ENCODE measurements at places on chromosomes 3 and 15.

- DNase-seq: no peak
Measured at GRCh38 chr15:39857132-39857531, 62.9 kb downstream of the GPR176 start.

GRCh38 chr3:37910671-37911400, 49.2 kb downstream of the CTDSPL start:
- no peak for DNase-seq

GRCh38 chr3:7876741-7877297, 624.8 kb upstream of the LMCD1 start:
- DNase-seq: peak; percentile 77

GRCh38 chr3:72407766-72408165, 440.5 kb downstream of the SHQ1 start:
- DNase-seq: no peak

DNA sequence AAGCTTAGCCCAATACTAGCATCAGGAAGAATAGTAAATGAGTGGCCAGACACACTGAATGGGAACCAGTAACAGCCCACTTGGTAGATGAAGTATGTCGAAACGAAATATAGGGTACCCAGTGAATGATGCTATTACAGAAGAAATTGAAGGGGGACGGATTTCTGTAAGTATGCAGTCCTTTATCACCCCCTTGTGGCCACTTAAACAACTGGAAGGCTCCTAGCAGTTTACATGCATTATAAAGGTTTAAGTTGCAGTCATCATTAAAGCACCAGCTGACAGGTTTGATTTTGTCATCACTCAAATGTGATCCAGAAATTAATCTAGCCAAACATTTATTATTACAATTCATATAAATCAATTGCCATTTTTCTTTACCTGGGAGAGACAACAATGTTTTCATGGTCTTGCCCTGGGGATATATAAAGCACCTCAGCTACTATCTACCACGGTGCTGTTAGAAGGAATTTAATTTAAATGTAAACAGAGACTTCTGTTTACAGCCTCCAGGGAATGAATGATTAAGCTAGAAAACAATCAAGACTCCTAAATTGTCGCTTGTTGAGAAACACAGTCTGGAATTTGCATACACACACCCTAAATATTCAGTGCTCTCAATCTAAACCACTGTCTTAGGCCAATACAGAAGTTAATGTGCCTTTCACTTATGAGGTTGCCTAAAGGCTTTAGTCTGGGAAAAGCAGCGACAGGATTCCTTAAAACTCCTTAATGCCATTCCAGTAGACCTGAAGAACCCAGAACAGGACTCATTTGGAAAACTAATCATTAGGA, 7.8 kb downstream of the EIF1B start:
- DNase-seq: peak; percentile 92

DNA sequence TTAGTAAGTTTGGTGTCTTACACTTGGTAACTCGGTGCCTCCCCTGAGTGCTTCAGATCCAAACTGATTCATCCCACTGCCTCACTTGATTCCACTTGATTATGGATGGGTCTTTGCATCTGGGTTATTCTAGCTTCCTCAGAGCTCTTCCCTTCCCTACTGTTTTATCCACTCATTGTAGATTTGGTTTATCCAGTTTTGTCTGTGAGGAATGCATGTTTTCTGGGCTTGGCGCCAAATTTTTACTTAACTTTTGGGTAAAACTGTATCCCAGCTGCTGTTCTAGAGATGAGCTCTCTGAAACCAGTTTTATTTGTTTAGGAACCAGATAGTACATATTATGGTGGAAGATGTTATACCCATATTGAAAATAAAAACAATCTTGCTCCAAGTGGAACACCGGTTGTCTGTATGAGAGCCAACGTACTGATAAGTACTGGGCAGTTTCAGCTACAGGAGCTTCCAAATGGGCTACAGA, 20.9 kb downstream of the RAD54L2 start:
- DNase-seq: peak; percentile 18

DNA sequence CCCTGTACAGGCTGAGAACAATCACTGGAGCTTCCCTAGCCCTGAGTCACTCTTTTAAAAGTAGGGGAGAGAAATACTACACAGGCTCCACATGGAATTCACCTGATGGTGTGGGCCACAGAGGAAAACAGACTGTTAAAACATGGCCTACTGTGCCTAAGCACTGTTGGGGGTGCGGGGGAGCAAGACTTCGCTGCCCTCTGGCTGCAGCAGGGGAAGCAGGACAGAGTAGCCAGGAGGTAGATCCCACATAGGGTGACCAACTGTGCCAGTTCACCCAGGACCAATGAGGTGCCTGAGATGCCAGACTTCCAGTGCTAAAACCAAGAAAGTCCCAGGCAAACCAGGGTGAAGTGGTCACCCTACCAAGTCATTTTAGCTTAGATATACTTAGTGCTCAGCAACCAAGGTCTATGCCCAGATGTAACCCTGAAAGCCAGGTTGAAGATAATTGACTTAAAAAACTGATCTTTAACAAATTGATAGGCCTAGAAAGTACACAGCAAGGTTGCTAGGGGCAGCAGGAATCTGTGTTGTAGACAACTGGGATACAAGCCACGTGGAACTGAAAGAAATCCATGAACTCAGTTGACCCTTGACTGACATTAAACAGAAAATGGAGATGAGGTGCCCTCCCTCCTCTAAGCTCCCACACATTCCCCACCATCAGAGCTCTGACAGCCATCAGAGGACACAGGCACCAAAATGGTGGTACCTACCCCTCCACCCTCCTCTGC, 344.2 kb upstream of the PPP2R3A start:
- no peak for DNase-seq

DNA sequence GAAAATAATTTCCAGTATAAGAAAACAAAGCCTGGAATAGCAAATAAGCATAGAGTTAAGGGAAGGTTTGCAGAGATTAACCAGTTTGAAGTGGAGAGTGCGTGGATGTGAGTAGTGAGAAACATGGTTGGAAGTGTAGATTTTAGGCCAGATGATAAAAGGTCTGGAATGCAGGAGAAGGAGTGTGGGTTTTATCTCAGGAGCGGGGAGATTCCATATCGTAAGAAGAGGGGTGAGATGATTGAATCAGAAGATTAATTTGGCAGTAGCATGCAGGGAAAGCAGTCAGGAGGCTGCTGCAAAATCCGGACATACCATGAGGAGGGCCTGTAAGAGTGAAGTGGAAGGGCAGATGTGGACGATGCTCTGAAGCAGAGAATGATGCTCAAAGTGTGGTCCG, 13.7 kb downstream of the PPARG start:
- DNase-seq: no peak

GRCh38 chr3:139353920-139354556, 10.2 kb downstream of the MRPS22 start:
- peak; percentile 78 for DNase-seq

- peak; percentile 45 for DNase-seq
Measured at GRCh38 chr3:23202203-23202920, 765 bp upstream of the UBE2E2 start.

DNA sequence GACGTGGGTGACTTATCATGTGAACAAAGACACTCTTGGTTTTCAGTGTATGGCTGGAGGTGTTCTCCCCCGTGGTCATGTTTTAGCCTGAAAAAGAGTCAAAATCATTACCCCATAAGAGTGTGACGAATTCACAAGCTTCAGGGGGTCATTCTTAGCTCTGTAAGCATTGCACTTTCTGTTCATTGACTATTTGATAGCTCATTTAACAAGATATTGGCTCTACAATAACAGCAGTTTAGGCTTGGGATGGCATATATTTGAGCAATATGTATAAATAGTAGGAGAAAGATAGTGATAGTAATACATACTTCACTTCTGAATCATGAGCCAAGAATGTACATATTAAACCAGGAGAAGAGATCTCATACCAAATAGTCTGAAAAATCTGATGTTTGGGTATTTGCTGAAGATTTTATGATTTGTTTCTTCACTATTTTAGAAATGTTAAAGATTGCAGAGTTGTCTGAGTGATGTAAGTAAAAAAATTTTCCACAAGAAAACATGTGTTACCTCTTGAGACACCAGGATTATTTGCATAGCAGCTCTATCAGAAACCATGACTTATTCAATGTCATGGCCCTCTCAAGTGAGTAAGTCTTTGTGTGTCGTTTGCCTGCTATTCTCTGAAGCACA, 996.0 kb downstream of the OTOL1 start:
- no peak for DNase-seq

GRCh38 chr15:64279131-64279530, 76.8 kb downstream of the CSNK1G1 start:
- no peak for DNase-seq

GRCh38 chr3:172687501-172687900, 23.4 kb downstream of the NCEH1 start:
- no peak for DNase-seq

DNA sequence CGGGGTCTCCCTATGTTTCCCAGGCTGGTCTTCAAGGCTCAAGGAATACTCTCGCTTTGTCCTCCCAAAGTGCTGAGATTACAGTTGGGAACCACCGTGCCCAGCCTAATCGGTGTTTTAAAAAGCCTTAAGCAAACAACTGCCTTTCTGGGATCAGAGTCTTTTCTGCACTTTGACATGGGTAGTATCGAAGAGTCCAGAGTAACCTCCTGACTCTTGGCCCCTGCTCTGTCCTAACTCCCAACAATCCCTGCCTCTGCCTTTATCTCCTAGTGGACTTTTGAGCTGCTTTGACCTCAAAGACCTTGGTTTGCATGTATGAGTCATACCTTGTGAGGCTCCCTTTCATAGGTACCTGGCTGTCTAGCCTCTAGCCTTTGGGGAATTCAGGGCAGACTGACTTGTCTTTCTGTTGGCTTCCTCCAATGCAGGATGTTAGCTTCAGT, 21.0 kb upstream of the HACD2 start:
- DNase-seq: no peak

DNA sequence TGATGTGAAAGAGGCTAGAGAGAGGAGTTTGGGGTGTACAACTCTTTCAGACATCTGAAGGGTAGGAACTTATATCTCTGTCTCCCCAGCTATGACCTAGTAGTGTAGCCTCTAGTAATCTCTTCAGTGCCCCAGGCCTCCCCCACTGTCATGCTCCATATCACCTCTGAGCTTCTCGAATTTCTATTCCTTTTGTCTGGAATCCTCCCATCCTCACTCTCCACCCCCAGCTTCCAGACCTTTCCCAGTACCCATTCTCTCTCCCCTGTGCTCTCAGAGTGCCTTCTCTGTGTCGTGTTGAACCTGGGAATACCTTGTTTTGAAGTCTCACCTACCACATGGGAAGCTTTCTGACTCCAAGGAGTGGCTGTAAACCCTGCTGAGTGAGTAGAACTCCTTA, 3.6 kb upstream of the RBPMS2 start:
- DNase-seq: no peak

DNA sequence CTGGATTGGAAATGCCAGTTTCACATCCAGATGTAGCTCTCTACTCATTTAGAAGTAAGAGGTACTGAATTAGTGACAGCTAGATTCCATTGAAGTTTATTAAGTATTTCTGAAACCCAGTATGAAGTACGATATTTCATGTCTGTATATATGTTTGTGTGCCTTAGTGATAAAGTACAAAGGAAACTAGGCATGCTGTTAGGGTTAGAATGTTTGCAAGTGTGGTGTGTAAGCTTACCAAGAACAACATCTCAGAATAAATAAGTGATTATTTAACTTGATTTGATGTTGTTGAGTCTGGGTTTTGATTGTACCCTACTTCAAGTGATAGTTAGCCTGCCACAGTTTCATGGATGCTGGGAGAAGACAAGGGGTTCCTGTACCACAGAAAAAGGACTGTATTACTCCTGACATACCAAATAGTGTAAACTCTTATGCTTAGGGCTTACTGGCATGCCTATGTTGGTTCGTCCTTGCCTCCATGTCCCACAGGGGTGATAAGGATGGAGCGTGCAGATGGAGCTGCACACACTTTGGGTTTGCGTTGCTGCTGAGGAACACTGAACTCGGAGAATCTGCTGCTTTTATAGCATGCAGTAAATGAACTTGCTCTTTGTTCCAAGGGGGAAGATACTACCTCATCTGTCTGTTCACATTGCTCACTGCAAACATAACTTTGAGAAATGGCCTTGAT, 43.6 kb downstream of the FNDC3B start:
- DNase-seq: no peak

DNA sequence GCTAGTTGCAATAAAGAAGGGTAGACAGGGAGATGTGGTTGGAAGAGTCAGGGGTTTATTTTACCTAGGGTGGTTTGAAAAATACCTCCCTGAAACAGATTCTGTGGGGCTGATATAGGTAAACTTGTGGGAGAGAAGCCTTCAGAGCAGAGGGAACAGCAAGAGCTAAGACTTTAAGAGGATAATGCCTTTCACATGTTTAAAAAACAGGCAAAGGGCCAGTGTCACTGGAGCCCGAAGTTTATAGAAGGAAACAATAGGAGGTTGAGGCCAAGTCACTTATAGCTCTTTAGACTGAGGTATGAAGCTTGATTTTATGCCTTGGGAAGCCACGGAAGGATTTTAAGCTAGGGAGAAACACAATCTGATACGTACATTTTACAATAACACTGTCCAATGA, 448.7 kb downstream of the TAFA4 start:
- no peak for DNase-seq

DNA sequence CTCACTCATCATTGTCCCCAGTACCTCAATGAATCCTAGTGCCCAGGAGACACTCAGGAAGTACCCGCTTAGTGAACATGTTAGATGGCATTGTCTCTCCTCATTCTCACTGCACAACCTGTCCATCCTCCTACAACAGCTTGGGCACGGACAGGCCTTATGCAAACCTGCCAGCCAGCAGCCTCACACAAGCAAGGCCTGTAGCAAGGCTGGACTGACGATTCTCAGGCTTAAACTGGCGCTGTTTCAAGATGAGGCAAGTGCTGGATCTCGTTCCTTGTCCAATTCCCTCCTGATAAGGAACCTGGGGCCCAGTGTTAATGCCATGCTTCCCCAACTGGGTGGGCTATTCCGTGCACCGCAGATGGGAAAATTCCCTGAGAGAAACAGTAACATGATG, 59.0 kb downstream of the CDCP1 start:
- no peak for DNase-seq

GRCh38 chr3:152225201-152225600, 43.5 kb upstream of the MBNL1 start:
- no peak for DNase-seq

- no peak for DNase-seq
Measured at GRCh38 chr3:29064085-29064484, 216.8 kb upstream of the RBMS3 start.

DNA sequence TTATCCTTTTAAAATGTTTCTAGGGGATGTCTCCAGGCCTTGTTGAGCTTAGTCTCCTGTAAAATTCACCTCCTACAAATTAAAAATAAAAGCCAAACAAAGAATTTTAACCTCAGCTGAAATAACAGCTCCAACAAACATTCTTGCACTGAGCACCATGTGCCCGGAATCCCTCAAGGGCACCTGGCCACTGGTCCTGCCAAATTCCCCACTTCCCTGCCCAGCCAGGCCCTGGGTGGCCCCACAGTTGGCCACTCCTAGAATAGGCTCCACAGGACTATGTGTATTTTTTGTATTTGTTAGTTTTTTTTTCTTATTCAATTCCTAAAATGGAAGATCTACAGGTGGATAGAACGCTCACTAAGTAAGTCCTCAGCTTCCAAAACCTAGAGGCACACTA, 33.1 kb upstream of the PLA2G4E start:
- DNase-seq: no peak

- no peak for DNase-seq
Measured at GRCh38 chr3:108300103-108300849, 3.9 kb downstream of the HHLA2 start.

- DNase-seq: no peak
Measured at GRCh38 chr3:45670991-45671390, 18.2 kb upstream of the SACM1L start.

Measured in hematopoietic multipotent progenitor cell treated with erythropoietin and hydrocortisone succinate and interleukin-3 and kit ligand, for 4 days (in vitro differentiated cells).